ENCODE measurements at places on chromosomes 1 and 21.

GRCh38 chr21:26140164-26140579 lies 30.4 kb downstream of the APP start:
- no peak for DNase-seq

- no peak for DNase-seq
Measured at GRCh38 chr1:9027307-9027706, 1.1 kb upstream of the SLC2A7 start.

GRCh38 chr1:154422521-154422920 lies 17.4 kb downstream of the IL6R start:
- DNase-seq, result no peak

GRCh38 chr1:54768093-54768492 lies 3.8 kb upstream of the PARS2 start:
- DNase-seq, result no peak

DNA sequence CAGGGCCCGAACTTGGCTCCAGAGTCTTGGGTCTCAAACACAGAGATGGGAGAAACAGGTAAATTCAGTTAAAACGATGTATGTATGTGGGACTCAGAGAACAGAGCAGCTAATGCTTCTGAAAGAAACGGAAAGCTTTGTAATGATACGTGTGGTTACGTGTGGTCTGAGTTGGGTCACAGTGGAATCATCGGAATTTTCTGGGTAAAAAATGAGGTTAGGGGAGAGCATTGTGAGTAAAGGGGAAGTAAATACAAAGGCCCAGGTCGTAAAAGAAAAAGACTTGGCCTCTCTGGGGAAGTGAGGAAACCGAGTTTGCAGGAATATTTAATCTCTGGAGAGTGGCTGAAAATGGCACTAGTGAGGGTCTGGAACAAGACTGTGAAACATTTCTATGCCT lies 8.3 kb downstream of the NHLH2 start:
- DNase-seq, result no peak

GRCh38 chr1:226047495-226047894 lies 15.0 kb upstream of the H3-3A start:
- DNase-seq, result no peak

- DNase-seq, result no peak
Measured at GRCh38 chr1:101167891-101168290, 68.9 kb upstream of the S1PR1 start.

DNA sequence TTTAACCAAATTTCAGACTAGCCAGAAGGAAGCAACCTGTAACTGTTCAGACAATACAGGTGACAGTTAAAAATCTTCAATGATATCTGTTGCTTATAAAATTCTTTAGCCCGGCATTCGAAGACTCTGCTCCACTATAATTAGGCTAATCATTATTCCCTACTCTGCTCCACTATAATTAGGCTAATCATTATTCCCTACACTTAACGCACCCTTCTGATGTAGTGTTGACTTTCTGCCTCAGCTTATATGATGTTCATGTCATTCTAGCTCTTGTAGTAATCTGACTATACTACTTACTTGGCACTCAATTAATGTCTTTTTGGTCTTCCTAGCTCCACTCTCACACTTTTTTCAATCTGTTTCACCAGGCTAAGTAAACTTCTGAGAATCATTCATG lies 13.3 kb downstream of the TESK2 start:
- no peak for DNase-seq

- DNase-seq, result no peak
Measured at GRCh38 chr1:44608141-44608540, 66.1 kb downstream of the TMEM53 start.

- DNase-seq, result no peak
Measured at GRCh38 chr1:27153549-27153886, 1.4 kb downstream of the SLC9A1 start.

GRCh38 chr1:52426371-52426770 lies 22.0 kb downstream of the PRPF38A start:
- DNase-seq, result no peak

DNA sequence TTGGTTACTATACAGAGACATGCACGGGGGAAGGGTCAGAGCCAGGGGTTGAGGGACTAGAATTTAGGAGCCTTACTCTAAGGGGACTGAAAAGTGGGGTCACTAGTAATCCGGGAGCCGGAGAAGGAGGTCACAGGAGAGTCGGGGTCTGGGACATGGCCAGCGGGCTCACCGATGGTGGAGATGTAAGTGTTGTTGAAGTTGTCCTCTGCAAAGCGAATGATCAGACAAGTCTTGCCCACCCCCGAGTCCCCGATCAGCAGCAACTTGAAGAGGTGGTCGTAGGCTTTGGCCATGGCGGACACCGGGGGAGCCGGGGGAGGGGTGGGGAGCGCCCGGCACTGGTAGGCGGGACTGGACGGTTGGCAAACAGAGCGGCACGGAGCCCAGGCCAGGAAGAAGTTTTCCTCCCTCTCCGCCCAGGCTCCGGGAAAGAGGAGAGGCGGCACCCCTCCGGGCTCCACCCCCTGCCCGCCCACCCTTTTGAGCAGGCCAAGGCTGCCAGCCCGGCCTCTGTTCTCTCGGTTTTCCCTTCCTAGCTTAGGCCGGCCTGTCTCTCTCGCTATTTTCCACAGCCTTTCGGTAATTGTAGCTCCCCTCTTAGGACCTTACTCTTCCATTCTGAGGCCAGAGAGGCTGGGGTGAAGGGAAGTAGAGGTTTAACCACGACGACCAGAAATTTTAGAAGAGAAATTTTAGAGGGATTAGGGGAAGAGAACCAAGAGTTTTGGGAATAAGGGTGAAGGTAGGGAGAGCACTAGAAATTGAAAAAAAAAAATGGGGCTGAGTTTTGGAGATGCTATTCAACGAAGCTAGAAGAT lies at the start of gene RAB13:
TSS of gene RAB13 (minus strand) at position 399 of the 821 bp plus-strand sequence. CDS start at position 296, 103 bp downstream.
- DNase-seq, result no peak

GRCh38 chr1:111274653-111275052 lies 16.0 kb upstream of the CHIA start:
- peak; percentile 8 for DNase-seq

GRCh38 chr1:21366288-21366687 lies 73.6 kb upstream of the NBPF3 start:
- no peak for DNase-seq

DNA sequence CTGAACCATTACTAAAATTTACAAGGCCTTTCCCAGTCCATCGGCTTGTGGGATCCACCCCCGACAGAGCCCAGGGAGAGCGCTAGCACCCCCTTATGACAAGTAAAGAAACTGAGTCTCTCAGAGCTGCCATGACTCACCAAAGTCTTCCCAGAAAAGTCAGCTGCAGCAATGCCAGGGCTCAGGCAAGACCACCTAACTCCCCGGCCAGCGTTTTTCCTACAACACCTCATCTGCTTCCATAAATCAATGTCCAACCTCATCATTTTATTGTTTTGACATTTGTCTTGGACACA lies 15.0 kb downstream of the DHCR24 start:
- DNase-seq, result no peak

DNA sequence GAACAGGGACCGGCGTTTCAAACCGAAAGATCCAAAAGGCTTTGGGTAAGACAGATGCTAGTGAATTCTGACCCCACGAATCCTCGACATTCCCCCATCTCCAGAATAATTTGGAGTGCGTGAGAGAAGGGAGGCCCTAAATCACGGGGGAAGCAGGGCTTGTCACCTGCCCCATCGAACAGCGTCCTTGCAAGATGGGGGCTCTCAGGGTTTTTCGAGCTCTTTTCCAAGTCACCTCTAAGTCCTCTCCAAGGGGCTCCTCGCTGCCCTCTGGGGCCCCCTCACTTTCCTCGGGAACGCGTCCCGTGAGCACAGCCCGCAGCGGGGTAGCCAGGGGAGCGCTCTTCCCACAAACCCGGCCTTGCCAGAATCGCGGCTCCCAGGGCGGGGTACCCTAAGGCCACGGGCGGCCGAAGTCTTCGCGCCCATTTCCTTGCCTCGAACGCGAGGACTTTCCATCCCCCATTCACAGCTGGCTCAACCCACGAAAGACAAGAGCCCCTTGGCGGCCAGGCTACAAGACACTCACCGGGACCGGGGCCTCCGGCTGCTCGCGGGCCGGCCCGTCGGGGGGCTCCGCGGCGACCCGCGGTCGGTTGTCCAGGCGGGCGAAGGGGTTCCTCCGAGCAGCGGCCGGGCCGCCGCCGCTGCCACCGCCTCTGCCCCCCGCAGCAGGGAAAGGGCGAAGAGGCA lies 546 bp downstream of the DONSON start:
- peak; percentile 16 for DNase-seq

DNA sequence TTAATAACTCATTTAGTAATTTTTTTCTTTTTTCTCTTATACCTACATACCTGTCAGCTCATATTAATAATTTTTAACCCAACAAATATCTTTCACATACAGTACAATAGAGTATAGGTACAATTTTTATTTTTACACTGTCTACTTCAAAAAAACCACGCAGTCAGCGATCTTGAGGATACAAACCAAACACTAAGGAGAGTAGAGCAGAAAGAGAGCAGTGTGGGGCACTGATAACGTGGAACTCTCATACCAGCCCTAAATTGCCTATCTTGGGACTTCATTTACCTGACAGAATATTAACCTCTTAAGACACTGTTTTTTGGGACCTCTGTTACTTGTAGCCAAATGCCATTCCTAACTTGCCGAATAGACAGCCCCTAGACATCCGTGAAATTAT lies 5.5 kb downstream of the TRMT1L start:
- no peak for DNase-seq

DNA sequence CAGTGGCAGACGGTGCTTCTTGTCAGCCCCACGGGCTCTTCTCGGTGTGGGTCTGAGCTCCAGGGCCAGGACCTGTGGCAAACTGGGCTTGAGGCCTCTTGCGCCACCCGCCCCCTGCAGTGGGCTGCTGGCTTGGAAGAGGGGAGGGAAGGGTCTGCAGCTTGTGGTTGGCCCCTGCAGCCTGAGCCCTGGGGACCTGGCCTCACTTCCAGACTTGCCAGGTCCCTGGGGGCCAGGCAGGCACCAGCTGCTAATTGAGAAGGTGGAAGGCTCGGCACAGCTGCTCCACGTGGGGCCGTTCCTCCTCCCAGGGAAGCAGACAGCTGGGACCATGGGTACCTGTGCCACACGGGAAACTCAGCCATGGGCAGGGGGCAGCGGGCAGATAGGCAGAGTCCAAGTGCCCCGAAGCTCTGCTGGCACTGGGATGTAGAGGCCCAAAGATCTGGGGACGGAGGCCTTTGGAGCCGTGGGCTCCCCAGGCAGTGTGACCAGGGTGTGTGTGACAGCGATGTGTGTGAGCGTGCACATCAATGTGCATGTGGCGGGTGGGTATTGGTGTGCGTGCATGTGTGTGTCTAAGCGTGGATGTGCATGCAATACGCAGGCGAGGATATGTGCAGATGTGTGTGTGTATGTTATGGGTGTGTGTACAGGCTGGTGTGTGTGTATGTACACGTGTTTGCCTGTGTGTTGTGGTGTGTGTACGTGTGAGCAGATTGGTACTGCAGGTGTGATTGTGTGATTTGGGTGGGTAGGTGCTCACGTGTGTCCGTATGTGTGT lies 39.3 kb downstream of the TP73 start:
- DNase-seq, result no peak

DNA sequence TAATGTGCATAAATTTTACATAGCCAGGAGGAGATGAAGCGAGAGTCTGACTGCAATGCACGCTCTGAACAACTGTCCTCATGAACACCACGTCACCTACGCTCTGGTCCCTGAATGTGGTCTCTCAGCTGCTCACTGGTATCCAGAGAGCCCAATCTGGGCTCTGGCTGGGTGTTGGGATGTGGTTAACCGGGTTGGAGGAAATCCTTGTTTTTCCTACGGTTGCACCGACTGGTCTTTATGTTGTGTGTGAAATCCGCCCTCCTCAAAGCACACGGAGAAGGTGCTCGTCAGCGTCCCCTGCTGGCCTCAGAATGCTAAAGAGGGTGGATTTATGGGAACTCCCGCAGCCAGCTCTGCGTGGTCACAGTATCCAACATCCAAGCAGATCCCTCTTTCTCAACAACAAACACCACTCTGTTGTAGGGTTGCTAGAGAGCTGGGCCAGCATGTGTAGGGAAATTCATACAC lies 51.8 kb upstream of the FAM89A start:
- peak; percentile 31 for DNase-seq

DNA sequence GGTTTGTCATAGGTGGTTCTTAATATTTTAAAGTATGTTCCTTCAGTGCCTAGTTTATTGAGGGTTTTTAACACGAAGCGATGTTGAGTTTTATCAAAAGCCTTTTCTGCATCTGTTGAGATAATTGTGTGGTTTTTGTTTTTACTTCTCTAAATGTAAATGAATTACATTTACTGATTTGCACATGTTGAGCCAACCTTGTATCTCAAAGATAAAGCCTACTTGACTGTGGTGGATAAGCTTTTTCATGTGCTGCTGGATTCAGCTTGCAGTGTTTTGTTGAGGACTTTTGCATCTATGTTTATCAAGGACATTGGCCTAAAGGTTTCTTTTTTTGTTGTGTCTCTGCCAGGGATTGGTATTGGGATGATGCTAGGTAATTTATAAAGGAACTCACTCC lies 142.5 kb downstream of the PRDM2 start:
- no peak for DNase-seq

DNA sequence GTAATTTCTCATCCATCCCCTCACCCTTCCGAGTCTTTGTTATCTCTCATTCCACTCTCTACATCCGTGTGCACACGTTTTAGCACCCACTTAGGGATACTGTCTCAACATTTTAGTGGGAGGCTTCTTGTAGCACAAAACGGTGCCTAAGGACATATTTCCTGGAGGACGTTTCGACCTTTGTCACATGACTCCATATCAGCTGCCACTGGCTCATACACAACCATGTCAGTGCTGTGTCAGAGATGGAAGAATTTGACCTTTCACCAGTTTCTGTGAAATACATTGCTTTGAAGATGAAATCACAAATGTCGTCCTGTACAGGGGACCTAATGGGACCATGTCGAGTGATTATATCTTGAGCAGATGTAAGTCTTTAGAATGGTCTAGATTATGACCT lies 15.6 kb downstream of the B3GALT5 start:
- no peak for DNase-seq
